ENCODE measurements at places on chromosomes 2 and 18.
A peak's percentile ranks its signal among the peaks of the same experiment; 100 is the strongest.

GRCh38 chr2:154794406-154794805, 95.9 kb downstream of the KCNJ3 start:
- DNase-seq = no peak

DNA sequence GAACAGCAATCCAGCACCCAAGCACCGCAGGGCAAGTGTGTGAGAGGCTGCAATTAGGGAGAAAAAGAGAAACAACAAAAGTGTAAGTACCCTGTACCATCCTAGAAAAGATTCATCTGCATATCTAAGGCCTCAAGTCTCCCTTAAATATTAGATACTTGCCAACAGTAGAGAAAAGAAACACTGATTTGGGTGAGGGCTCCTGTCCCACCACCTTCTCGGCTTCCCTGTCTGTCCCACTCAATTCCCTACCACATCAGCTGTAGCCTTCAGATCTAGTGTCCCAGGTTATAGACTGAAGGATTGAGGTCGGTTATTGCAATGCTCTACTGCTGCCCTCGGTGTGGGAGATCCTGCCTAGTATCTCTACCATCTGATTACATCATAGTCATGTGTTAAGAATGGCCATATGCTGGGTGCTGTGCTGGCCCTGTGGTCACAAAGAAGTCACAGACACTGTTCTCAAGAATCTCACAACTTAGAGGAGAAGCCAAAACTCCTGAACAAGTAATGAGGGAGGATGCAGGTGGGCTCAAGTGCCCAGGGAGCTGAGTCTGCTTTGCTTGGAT, 2.5 kb downstream of the RAX start:
- no peak for DNase-seq

GRCh38 chr2:141501752-141502151, 629.1 kb downstream of the LRP1B start:
- DNase-seq = no peak

DNA sequence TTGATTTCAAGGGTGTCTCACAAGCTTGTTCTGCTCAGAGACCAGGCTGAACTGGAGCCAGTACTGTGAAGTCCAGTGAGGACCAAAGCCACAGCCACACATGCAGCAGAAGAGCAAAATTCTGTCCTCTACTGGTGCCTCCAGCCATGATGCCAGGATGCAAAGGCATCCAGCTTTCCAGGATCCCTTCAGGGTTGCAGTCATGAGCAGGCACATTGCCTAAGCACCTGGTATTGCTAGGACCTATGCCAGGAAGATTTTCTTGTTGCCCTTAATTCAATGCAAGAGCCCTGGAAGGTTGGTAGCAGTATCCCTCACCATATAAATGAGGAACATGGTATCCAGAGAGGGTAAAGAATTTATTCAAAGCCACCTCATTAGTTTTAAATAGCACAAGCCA, 78.9 kb upstream of the CYRIA start:
- no peak for DNase-seq

DNA sequence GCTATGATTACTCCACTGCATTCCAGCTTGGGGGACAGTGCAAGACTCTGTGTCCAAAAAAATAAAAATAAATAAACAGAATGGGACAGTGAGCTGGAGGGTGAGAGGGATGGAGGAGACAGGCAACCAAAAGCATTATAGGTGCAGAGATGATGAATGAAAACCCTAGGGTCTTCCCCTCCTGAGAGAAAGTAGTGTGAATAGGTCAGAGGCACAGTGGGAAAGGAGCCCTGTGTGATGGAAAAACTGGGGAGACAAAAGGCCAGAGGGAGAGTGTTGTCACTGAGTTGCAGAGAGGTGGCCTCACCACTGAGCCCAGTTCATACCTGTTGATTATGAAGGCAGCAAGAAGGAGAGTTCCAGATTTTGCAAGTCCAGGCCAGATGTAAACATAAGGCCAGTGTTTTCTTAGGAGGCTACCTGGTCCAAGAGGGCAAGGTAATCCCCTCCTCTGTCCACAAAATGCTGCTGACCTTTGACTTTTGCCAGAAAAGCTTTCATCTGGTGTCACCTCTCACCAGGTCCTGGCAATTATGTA, 17.6 kb upstream of the AGFG1 start:
- DNase-seq = no peak

- no peak for DNase-seq
These were observed 71.3 kb upstream of the ZNF532 start for GRCh38 chr18:58793361-58793760.

DNA sequence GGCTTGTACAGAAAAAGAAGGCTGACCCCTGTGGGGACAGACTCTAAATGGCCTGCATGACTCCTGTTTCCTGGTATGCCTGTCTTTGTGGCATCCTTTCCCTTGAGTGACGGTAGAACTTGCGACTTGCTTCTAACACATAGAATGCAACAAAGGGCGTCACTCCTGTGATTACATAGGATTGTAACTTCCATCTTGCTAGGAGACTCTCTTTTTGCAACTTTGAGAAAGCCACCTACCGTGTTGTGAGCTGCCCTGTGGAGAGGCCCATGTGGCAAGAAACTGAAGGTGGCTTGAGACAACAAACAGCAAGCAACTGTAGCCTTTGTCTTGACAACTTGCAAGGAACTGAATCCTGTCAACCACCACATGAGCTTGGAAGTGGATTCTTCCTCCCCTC, 46.5 kb downstream of the THNSL2 start:
- DNase-seq = no peak

DNA sequence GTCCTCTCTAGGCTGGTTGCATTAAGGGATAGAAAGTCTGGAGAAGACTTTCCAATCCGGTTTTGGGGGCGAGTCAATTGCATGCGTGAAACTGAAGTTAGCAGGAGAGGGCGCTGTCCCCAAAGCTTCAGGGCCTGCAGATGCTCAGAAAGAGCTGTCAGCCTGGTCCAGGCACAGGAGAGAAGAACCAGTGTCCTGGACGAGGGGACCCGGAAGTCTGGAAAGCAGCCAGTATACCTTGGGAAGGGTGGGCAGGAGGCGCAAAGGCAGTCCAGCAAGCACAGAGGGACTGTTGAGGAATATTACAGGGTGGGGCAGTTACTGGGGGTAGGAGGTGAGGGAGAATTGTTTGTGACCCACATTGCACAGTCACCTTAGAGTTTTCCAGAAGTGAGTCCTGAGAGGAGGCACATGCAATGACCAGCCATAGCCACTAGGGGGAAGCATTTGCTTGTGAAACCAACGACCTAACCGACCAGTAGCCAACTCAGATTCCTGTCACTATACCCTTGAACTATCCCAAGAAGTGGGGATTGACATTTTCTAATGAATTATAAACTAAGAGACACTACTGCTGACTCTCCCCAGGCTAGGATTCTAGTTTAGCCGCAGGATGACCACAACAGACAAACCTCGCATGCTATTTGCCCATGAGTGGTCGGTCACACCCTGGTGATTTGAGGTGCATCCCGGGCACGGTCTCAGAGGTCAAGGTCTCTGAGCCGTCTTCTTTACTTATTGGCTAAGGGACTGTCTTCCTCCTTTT, 172.8 kb downstream of the RDH14 start:
- DNase-seq = peak; percentile 77

GRCh38 chr2:236179236-236180075, 11.3 kb upstream of the GBX2 start:
- peak; percentile 15 for DNase-seq

DNA sequence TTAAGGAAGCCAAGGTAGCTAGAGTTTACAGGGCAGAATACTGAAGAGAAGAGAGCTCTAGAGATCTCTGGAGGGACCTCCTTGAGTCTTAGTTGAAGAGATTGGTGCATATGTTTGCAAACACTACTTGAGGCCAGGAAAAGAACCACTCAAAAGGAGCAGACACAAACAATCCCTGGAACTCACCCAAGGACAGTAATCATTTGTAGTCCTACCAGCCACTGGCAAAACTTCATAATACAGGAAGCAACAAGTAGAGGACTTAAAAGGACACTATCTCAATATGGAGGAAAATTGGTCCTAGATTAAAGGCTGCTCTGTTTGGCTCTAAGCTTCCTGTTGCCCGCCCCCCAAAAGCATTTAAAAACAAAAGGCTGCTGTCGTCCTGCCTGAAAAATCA, 46.9 kb upstream of the UBXN4 start:
- DNase-seq = no peak

DNA sequence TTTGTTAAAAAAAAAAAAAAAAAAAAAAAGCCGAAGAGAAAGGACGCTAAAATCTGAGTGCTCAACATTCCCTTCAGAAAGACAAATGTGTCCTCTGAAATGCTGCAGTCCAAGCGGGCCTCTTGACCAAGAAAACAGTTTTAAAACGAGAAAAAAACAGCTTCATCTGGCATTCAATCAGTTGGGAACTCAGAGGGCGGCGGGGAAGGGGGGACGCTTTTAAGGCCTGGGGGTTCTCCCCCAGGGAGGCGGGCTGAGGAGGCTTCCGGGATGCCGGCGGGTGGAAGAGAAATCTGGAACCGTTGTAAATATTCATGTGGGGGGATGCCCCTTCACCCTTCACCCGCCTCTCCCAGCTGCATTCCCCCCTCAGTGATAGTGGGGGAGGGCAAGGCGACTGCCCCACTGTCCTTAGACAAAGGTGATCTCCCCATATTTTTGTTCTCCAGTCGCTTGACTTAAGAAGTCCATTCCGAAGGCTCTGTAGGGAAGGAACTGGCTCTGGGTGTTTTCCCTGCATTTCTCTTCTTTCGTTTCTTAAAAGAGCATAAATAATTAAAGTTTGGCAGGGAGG, 3.3 kb upstream of the HOXD11 start:
- DNase-seq = no peak

GRCh38 chr2:120817956-120818325, 82.3 kb downstream of the GLI2 start:
- DNase-seq = no peak

- peak; percentile 98 for DNase-seq
These were observed at the start of gene SIX2 for GRCh38 chr2:45009303-45009927. TSS of gene SIX2 (minus strand) at chr2:45009452. CDS start at chr2:45009110, 342 bp downstream.

GRCh38 chr18:74310411-74310810, 5.2 kb upstream of the C18orf63 start:
- DNase-seq = no peak

DNA sequence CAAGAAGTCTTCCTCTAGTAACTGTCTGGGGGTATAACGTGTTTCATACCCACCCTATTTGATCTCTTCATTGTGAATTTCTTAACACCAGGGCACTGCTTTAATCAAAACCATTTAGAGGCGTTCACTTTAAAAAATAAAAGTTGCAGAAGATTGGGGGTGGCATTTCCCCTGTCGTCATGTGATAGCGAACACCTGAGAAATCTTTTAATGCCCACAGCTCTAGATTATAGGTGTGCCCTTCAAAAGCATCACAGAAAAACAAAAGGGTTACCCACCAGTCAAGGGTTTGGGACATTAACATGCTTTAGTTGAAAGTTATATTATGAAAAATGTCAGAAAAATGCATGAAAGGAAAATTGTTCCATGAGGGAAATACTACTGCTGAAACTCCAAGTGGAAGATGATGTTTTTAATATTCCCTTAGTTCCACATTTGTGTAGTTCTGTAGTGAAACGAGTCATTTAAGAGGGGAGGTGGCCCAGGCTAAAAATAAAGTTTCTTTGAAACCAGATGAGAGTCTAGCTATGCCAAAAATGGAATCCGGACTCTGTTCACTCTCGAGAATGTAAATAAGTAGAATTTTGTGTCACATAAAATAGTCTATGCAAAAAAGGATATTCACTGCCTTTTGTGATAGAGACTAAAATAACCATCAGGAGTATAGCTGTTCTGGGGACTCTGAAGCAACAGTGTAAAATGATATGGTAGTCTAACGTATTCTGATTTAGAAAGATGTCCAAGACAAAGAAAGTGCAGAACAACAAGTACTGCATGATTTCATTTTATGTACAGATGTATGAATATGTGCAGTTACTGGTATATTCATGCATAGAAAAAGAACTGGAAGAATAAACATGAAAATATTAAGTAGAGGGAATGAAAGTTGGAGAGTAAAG, 95.3 kb downstream of the TMEM247 start:
- no peak for DNase-seq

GRCh38 chr2:212711856-212712255, 173.3 kb upstream of the ERBB4 start:
- no peak for DNase-seq

DNA sequence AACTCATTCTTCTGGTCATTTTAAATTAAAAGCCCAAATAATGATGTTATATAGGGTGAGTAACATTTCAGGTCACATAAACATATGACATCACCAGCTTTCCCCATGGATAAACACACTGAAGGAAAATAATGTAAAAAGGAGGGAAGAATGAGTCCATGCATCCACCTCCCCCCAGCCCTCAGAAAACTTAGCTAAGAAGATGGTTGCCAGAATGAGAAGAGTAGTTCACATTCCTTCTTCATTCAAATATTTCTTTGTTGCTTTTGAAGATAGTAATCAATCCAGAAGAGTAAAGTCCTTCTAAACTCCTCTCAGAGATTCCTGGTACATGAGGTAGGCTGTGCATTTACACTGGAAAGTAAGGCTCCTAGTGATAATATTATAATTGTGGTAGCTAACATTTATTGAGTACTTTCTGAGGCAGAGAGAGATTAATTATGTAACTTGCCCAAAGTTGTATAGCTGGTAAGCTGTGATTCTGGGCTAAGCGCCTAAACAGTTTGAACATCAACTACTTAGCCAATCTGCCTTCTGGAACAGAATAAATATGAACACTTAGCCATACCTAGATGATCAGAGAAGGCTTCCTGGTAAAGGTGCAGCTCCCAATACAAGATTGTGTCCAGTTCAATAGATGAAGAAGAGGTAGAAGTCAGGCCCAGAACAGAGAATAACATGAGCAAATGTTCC, 256.7 kb upstream of the FN1 start:
- DNase-seq = no peak

GRCh38 chr2:152385650-152386049, 50.7 kb downstream of the FMNL2 start:
- DNase-seq = no peak

- DNase-seq = peak; percentile 58
These were observed 67.5 kb downstream of the ZEB2 start for GRCh38 chr2:144452169-144452988.

GRCh38 chr2:224751996-224752698, 36.0 kb upstream of the CCDC195 start:
- no peak for DNase-seq

- DNase-seq = no peak
These were observed 97.0 kb downstream of the KCNF1 start for GRCh38 chr2:11008773-11009172.

- DNase-seq = no peak
These were observed 273.1 kb downstream of the PLCL1 start for GRCh38 chr2:198077477-198077876.

GRCh38 chr2:206230060-206230762, 44.3 kb upstream of the ZDBF2 start:
- DNase-seq = peak; percentile 48

DNA sequence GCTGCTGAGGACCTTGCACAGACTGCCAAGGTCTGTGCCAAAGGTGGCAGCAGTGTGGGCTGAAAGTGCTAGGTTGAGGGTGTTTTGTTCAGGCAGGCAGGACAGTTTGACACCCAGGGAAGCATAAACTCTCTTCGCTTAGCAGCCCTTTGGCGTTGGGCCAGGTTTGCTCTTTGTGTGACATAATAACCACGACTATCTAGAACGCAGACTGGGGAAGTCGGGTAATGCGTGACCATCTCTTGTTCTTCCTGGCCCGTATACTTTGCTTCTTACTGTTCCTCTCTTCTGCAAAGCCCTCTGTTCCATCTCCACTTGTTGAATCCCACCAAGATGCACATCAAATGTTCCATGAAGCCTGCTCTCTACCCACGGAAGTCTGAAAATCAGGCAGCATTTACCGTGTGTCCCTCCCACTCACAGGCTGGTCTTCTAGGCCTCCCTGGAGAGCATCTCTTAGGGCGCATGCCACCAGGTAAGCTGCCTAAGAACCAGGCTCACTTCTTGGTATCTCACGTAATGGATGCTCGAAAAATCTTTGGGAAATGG, 96.7 kb upstream of the LMAN1 start:
- DNase-seq = no peak

GRCh38 chr2:122808286-122808969, 1053.0 kb downstream of the TSN start:
- no peak for DNase-seq

- DNase-seq = no peak
These were observed 20.9 kb upstream of the TANK start for GRCh38 chr2:161139098-161139987.

All from neuronal stem cell (in vitro differentiated cells).